ENCODE measurements at places on chromosomes 5 and 9. TPM values are rescaled to one million over a fixed set of nuclear protein-coding genes. Genes with fewer than 3 reads are reported as not detected.

DNA sequence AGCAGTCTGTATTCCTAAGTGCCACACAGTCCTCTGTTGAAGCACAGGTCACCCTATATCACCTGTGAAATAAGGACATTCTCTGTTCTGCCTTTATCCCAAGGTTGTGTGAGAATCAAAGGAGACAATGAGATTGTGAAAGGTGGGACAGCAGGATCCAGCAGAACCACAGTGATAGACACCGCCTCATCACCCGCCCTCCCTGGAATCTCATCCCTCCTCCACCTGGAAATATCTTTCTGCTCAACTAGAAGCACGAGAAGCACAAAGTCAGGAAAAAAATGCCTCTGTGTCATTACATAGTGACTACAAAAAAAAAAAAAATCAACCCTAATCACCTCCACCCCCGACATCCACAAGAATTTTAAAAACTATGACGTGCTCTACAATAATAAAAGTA is 32.3 kb downstream of the KLHL3 start:
- DNase-seq: no peak

DNA sequence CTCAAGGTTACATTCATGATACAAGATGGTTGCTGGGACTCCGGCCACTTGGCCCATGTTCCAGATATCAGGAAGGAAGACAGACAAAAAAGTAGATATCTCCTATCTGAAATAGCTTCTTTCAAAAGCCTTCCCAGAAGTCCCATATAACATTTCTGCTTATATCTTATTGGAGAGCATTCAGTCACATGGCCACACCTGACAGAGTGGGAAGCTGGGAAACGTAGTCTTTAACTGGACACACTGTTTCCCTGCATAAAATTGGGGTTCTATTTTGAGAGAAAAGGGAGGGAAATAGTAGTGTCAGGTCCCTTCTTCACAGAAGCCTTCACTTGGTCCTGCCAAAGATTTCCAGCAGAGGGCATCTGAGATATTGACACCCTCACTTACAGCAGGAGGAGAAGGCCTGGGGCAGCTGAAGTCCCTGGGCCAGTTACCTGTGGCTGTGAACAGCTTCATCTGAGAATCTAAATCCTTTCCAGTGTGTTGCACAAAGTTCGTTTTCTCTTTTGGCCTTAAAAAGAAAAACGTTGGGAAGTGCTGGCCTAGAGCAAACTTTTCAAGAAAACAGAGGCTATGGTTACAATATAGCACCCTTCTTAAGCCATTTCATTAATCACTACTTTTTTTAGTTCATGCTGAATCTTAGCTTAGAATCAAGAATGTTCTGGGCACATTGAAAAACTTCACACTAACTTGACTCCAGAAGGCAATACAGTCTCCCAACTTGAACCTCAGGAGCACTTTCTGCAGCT is 33.5 kb downstream of the SPEF2 start:
- DNase-seq: peak; percentile 6

- no peak for DNase-seq
These were observed 1.9 kb downstream of the TTC16 start for GRCh38 chr9:127717766-127718165.

DNA sequence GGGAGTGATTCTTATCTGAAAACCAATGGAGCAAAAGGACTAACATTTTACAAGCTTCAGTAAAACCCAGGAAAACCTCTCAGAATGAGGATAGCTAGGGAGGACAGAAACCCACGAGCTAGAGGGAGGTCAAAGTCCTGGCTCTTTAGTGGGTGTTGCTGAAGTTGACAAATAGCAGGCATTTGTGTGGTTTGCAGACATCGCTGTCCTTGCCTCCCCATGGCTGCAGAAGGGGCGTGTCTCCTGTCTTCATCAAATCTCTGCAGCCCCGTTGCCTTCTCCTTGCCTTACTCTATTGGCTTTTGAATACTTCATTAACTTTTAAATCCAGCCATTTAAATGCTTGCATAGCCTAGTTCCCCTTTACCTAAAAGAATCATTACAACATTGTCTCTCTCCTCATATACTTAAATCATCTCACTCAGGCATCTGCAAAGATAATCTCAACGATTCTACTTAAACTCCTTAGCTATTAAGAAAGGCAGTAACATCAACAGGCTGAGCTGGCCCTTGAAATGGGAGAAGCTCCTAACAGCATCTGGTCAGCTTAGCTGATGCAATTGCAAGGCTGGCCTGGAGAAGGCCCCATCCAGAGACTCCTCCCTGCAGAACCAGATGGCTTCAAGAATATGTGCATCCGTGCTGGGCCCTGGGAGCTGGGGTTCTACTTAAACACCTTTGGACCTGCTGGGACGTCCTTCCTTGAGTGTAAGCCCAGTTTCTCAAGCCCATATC is 152.8 kb upstream of the TAS2R1 start:
- no peak for DNase-seq

- DNase-seq: no peak
These were observed 147.5 kb downstream of the CSNK1G3 start for GRCh38 chr5:123659495-123659894.

DNA sequence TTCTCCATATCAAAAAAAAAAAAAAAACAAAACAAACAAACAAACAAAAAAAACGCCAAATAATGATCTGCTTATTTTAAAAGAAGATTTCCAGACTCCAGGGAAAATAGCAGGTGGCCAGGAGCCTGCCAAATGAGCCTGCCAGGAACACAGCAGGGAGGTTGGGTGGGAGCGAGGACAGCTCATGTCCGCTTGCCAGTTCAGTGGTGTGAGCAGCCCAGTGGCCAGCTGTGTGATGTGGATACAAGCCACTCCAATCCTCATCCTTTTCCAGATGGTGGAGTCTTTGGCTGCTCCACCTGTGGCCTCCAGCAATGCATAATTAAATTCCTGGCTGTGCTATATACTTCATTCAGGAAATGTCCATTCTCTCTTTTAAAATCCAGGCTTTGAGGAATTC is 1025.1 kb upstream of the C9orf72 start:
- DNase-seq: no peak

DNA sequence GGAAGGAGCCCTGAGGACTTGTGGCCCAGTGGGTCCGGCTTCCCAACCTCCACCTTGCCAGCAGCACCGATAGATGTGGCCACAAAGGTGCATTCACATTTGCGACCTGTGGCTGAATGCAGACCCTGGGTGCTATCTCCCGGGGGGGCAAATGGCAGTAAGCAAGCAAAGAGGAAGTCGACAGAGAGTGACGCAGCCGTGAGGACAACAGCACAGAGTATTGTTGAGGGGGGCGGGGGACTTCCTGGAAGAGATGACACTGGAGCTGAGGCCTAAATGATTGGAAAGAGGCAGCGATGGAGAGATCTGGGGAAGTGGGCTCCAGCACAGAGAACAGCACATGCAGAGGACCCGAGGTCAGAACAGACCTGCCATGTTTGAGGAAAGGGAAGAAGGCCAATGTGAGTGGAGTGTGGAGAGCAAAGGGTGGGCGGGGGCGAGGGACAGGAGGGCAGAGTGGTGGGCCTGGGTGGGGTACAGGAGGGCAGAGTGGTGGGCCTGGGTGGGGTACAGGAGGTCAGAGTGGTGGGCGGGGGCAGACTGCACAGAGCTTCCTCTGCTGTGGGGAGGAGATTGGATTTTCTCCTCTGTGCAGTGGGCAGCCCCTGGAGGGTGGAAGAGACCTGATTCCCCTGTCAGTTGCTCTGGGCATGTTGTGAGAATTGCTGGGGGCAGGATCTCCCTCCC is 42.6 kb downstream of the ADAMTS2 start:
- no peak for DNase-seq

GRCh38 chr9:655875-656274 is 185.6 kb upstream of the DMRT1 start:
- peak; percentile 50 for DNase-seq

DNA sequence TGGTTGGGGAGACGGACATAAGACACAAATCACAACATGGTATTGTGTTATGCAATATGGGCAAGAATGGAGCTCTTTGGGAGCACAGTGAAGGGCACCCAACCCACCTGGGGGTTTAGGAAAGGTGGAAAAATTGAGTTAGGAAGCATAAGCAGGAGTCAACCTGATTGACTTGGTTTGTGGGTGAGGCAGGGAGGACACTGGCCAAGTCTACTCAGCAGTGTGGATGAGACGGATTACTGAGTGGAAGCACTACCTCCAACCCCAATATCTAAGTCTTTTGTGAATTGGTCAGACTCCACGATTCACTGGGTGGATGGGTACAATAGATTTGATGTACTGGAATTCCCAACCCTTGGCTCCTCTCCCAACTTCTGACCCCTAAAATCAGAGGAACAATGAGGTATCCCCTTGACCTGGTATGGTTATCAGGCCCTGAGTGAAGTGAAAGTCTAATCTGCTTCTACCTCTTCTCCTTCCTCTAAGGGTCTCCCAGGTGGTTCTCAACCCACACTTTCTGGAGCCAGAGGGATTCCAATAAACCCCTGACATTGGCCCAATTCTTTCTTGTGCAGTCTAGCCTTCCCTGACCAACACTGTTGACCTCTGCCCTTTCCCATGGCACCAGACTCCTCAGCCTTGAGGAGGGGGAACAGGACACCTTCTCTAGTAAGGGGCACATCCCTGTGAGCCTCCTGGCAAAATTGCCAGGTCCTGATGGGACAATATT is 5.2 kb downstream of the EGR1 start:
- no peak for DNase-seq

DNA sequence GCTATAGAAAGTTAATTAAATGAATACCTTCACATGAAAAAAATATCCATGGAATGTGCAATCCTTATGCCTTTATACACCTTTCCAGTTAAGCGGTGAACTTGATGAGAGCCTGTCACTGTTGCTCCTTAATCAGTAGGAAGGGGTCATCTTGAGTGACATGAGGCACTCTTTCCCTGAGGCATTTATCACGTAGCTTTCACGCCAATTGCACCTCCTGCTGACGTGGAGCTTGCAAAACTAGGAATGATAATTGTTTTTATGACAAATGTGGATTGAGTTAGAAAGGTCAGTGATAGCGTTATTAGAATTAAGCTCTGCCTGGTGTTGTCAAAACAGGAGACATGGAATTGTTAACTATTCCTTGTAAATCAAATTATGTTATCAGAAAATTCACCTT is 79.7 kb downstream of the SLF1 start:
- DNase-seq: no peak

DNA sequence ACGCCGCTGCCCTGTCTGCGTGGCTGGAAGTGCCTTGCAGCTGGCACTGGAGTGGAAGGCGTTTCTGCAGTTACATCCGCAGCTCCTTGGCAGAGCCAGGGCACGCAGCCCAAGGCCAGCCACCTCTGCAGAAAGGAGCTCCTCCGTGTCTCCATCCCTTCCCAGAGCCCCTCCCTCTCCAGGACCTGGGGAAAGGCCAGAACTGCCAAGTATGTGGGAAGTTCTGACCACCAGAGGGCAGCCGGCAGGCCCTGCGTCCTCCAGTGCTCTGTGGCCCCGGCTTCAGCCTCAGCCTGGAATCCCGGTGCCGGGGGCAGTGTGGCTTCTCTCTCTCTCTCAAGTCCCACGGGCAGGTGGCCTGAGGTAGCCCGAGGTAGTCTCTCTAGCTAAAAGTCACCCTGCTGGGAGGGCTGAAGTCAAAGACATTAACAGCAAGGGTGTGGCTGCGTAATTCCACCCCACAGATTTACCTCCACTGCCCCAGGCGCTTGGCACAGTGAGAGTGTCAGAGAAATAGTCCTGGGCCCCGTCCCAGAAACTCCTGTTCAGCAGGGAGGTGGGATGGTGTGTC is 101.7 kb upstream of the FCN2 start:
- DNase-seq: peak; percentile 33

- DNase-seq: no peak
These were observed 438.8 kb upstream of the SEMA6A start for GRCh38 chr5:117013280-117013877.

GRCh38 chr5:1363160-1363559 is 18.3 kb upstream of the CLPTM1L start:
- no peak for DNase-seq

- DNase-seq: no peak
These were observed 7.5 kb downstream of the ADAMTS13 start for GRCh38 chr9:133429641-133430161.

GRCh38 chr5:54785729-54786591 is 199.4 kb downstream of the ESM1 start:
- peak; percentile 44 for DNase-seq

GRCh38 chr5:16350816-16351215 is 114.8 kb downstream of the ZNF622 start:
- no peak for DNase-seq

DNA sequence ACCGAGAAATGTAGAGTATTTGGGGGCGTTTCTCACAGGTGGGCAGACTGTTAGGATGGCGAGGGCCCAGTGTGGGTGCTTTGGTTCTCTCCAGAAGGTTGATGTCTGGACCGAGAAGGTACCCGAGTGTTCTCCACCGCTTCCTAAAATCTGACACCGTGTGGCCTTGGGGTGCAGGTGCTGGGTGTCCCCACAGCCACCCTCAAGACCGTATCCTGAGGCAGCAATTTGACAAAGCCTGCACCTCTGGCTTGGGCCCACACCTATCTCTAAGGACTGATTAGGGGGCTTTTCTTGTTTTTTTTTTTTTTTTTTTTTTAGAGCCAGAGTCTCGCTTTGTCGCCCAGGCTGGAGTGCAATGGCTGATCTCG is 1.3 kb downstream of the PPP1R26 start:
- no peak for DNase-seq

The NUTM2G gene
- total RNA-seq: not detected

The SLC25A2 gene
- not detected for total RNA-seq

The PPP3R2 gene
- not detected for total RNA-seq

The PTGDS gene
- total RNA-seq: 8,972 TPM

The CDC25C gene
- total RNA-seq: 0.60 TPM

The ARHGEF37 gene
- total RNA-seq: 28.8 TPM

The RMRP gene
- total RNA-seq: 1,964 TPM

The PALM2AKAP2 gene
- total RNA-seq: 4.8 TPM

The GAPVD1 gene
- total RNA-seq: 65.5 TPM

The MEF2C gene
- 25.5 TPM for total RNA-seq

The EDIL3 gene
- 15.9 TPM for total RNA-seq
